Activated naive CD8-positive, alpha-beta T cell treated with anti-CD3 and anti-CD28 coated beads, Interleukin-2, amount 10 ng/mL, durations not matched to agents 7 days and 5 days (primary cell): ENCODE measurements at places on chromosomes 7 and 10. TPM values are rescaled to one million over a fixed set of nuclear protein-coding genes. Genes with fewer than 3 reads are reported as not detected.

GRCh38 chr10:103767756-103768155, 87.6 kb downstream of the SH3PXD2A start:
- no peak overlapping the region for H3K27ac ChIP-seq
- peaks cover 50% of the 10 kb centered on the region for H3K4me1 ChIP-seq

DNA sequence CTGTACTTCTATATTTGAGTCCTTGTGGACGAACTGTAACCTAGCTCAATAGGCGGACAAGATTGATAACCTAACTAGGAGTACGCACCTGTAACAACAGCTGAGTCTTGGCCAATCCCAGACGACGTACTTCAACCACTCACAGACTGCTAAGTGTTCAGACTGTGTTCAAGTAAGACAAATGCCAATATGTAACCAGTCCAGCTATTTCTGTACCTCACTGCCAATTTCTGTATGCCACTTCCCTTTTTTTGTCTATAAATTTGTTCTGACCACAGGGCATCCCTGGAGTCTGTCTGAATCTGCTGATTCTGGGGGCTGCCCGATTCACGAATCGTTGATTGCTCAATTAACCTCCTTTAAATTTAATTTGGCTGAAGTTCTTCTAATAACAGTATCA, 32.2 kb downstream of the HACD1 start:
- no peak overlapping the region for H3K4me3 ChIP-seq
- peaks cover 12% of the 10 kb centered on the region for H3K4me1 ChIP-seq
- no peaks in the 10 kb centered on the region for H3K27me3 ChIP-seq

The ZCWPW1 gene
- 6.2 TPM for total RNA-seq

GRCh38 chr10:24481241-24481640, 242.4 kb downstream of the ARHGAP21 start:
- no peak overlapping the region for H3K4me3 ChIP-seq
- DNase-seq = no peak
- H3K36me3 ChIP-seq = no peaks in the 10 kb centered on the region
- no peaks in the 10 kb centered on the region for H3K4me1 ChIP-seq
- no peaks in the 10 kb centered on the region for H3K27me3 ChIP-seq

DNA sequence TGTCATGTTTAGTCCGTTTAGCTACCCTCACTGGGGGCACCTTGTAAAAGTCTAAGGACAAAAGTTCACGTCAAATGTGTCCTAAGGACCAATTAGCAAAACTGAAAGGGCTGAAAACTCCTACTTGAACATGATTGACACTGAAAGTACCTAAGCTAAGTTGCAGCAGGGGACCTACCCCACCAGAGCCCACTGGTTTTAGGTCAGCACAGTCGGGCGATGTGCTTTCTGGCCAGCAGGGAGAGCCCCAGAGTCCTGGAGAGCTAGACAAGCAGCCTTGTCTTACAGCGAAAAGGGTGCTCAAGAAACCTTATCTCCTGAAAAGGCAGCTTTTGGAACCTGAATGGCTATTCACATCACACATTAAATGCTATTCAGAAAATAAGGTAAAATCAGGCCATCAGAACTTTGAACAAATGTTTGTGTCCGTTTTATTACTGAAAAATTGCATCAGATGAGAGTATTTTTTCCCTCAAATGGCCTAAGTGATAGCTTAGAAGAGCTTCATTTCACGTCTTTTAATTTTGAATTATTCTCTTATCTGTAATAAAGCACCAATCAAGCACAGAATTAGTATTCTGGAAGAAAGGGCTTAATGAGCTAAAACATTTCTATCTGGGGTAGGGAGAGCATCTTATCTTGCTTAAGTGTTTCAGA, 52.2 kb upstream of the MKI67 start:
- no peaks in the 10 kb centered on the region for H3K27me3 ChIP-seq
- peaks cover 14% of the 10 kb centered on the region for H3K36me3 ChIP-seq
- no peak overlapping the region for H3K27ac ChIP-seq
- H3K4me3 ChIP-seq = no peak overlapping the region
- peak; percentile 57 for DNase-seq

The CYP2W1 gene
- not detected for total RNA-seq

The MYH16 gene
- total RNA-seq = not detected

- H3K4me3 ChIP-seq = no peak overlapping the region
- peaks cover 2% of the 10 kb centered on the region for H3K36me3 ChIP-seq
- peaks cover 20% of the 10 kb centered on the region for H3K27me3 ChIP-seq
- DNase-seq = no peak
- H3K4me1 ChIP-seq = peaks cover 2% of the 10 kb centered on the region
Observed at GRCh38 chr7:39615350-39615975, 7.9 kb upstream of the RALA start.

DNA sequence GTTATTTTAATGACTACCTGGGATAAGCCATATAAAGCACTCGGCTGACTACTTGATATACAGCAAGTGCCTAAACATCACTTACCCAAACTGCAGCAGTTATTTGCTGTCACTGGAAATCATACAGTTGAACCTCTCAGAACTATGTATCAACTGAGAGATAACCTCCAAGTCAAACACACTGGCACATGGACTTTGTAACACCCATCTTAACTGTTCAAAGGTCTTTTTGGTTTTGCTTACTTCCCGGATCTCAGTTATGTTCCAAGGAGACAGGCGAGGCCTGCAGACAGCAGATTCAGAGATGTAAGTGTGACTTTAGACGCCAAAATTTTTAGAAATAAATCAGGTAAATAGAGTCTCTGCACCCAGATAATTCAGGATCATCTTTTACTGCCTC, 34.6 kb upstream of the DAGLB start:
- peak overlapping the region; percentile 93 for H3K4me3 ChIP-seq
- H3K27me3 ChIP-seq = no peaks in the 10 kb centered on the region
- peaks cover 55% of the 10 kb centered on the region for H3K4me1 ChIP-seq
- DNase-seq = no peak

GRCh38 chr7:131111081-131111576, 216.5 kb upstream of the MKLN1 start:
- no peak for DNase-seq
- peaks cover 4% of the 10 kb centered on the region for H3K36me3 ChIP-seq
- H3K27ac ChIP-seq = no peak overlapping the region

The HOGA1 gene
- not detected for total RNA-seq

DNA sequence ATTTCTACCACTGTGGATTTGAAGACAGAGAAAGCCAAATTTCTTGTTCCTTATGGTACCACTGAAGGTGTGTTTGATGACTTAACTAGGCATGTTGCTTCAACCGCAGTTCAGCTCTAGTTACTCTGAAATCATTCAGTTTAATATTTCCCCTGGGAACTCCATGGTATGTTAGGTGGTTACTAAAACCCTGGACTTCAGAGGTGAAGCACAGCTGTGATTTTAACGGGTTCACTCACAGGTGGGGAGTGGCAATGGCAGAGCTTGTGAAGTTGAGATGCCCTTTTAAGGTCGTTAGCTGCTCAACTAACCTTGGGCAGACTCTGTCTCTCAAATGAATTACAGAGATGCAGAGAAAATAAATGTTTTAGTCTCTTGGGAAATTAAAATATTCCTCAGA, 163.6 kb upstream of the PHYHIPL start:
- H3K27me3 ChIP-seq = no peaks in the 10 kb centered on the region
- no peak for DNase-seq
- no peak overlapping the region for H3K4me3 ChIP-seq
